Endothelial cell of umbilical vein (primary cell): ENCODE measurements at places on chromosomes 7 and 10.

DNA sequence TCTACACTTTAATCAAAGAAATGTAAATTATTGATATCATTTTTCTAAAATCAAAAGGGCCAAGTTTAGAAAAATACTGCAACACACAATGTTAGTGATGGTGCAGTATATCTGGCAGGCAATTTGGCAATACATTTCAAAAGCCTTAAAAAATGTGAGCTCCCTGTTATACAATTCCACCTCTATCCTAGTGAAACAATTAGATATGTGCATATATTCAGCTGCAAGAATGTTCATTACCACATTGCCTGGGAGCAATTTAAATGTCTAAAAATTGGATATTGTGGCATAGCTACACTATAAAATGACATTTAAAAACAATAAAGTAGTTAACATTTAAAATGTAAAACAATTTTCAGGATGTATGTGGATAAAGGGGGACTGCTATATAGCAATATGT is 10.1 kb upstream of the ERVW-1 start:
- H3K4me3 ChIP-seq: no peak overlapping the region
- H3K27ac ChIP-seq: no peak overlapping the region
- no peak for DNase-seq
- no peaks in the 10 kb centered on the region for H3K27me3 ChIP-seq
- peaks cover 9% of the 10 kb centered on the region for H3K36me3 ChIP-seq
- H3K4me1 ChIP-seq: no peaks in the 10 kb centered on the region

DNA sequence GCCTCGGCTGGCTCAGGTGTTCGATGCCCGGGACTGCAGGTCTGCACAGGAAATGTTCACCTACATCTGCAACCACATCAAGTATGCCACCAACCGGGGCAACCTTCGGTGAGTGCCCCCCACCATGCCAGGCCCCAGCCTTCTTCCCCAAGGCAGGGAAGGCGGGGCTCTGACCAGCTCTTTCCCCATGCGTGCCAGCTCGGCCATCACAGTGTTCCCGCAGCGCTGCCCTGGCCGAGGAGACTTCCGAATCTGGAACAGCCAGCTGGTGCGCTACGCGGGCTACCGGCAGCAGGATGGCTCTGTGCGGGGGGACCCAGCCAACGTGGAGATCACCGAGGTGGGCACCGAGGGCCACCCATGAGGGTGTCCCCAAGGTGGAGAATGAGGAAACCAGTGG is 7.5 kb downstream of the NOS3 start:
- H3K4me3 ChIP-seq: no peak overlapping the region
- peaks cover 28% of the 10 kb centered on the region for H3K4me1 ChIP-seq
- H3K27ac ChIP-seq: no peak overlapping the region
- DNase-seq: no peak
- no peaks in the 10 kb centered on the region for H3K27me3 ChIP-seq
- peaks cover 37% of the 10 kb centered on the region for H3K36me3 ChIP-seq

DNA sequence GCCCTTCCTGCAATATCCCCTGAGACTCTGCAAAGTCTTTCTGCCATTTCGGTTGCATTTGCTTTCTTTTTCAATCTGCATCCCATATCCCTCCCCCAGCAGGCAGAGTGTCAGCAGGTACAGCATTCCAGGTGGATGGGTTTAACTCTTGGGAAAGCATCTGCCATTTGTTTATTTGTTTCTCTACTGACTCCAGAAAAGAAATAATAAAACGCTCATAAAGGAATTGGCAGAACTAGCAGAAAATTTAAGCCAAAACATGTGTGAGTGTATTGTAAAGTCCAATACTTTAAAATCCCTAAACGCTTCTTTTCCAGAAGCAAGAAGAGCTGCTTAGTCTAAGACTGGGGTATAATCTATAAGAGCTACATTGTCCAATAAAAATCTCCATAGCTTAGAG is 393.8 kb downstream of the TNS3 start:
- no peaks in the 10 kb centered on the region for H3K4me1 ChIP-seq
- H3K36me3 ChIP-seq: no peaks in the 10 kb centered on the region
- DNase-seq: no peak
- no peak overlapping the region for H3K27ac ChIP-seq

GRCh38 chr10:114932945-114933344 is 5.0 kb upstream of the TRUB1 start:
- no peak for DNase-seq
- no peak overlapping the region for H3K27ac ChIP-seq
- H3K27me3 ChIP-seq: peaks cover 5% of the 10 kb centered on the region
- no peaks in the 10 kb centered on the region for H3K4me1 ChIP-seq
